AG09319 (cell line): ENCODE measurements at places on chromosomes 3 and 15.
A peak's percentile ranks its signal among the peaks of the same experiment; 100 is the strongest.

DNA sequence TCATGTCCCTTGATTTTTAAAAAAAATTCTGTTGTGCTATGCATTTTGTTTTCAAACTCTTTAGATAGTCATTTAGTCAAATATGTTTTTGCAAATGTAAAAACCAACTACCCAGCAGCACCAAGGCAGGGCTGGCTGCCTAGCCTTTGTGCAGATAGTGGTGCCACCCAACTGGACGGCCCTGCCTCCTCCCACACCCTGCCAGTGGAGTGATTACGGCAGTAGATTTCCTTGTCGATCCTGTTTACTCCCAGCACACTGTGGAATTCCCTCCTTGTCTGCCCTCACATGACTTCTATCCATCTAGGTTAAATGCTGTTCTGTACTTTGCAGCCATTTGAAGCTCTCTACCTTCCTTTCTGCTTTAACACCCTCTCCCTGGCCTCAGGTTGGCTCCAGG lies 79.4 kb upstream of the PLXNA1 start:
- no peak for DNase-seq

DNA sequence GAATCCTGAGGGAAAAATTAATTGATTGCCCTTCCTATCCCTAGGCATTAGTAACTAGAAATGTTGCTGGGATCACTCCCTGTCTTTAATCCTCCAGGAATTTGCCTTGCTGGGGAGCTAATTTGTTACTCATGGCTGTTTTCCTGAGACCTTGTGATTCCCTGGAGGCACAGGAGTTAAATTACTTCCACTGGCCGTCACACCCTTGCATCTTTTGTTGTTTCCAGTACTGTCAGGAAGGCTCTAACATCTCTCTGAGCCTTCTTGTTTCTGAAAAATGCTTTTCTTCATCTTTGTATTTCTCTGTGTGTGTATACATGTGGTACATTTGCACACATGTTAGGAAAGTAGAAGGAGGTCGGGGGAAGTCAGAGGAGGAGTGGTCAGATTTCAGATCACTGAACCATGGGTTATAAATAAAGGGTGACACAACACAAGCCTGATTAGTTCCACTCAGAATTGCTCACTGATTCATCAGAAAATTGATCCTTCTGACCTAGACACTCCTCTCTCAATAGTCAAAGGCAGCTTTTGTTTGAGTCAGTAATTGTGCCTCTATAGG lies 23.5 kb upstream of the LRRFIP2 start:
- no peak for DNase-seq

- DNase-seq: no peak
Measured at GRCh38 chr3:50862221-50862620, 187.5 kb downstream of the DOCK3 start.

- no peak for DNase-seq
Measured at GRCh38 chr3:39277893-39278615, 1.8 kb downstream of the CX3CR1 start.

DNA sequence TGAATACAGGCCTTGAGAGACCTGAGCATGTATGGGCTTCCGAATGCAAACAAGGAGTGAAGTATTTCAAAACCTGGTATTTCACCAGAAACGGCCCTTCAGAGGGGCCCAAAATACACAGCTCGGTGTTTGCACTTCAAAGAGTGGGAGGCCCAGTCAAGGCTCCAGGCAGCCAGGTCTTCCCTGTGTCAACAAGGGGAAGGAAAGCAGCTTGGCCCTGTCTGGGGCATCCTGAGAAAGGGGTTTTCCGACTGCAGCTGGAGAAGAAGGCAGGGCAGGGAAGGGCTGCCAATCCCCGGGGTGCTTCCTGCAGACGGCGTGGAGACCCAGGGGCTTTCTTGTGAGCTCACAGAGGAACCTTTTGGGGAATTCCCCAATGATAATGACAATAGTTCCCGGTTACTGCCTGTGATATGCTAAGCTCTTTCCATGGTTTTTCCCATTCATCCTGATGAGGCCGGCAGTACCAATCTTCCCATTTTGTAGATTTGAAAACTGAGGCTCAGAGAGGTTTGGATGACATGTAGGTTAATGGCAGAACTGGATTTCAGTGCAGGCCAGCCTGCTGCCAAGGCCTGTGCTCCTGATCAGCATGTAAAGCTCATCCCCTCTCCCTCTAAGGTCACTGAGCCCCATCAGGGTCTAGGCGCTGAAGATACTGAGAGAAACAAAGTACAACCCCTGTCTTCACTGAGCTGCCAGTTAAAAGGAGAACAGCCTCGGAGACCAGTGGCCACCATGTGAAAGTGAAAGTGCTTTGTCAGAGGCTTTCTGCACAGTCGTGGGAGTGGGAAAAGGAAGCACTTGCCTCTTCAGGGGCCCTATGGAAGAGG lies 43.0 kb upstream of the TLE3 start:
- no peak for DNase-seq

DNA sequence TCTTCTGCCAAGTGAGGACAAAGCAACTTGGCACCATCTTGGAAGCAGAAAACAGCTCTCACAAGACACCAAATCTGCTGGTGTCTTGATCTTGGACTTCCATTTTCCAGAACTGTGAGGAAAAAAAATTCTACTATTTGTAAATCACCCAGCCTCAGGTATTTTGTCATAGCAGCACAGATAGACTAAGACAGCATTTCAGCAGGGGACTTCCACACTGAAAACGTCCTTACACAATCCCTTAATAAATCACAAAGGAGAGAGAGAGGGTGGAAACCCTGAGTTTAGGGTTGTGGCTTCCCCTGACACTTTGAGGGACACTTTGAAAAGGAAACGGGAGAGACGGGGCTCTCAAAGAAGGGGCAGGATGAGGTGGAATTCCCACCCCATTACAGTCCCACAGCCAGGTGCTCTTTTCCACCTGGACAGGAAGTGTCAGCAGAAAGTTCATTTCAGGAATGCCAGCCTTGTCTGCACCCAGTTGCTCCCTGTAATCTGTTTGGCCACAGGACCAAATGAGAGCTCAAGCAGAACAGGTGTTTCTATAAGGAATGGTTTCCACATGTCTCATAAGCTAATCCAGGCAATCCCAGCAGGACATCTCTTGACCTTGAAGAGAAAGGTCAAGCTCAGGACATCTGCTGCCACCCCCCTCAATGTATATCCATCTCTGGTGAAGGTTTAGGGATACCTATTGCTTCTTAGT lies 51.3 kb downstream of the MYLK start:
- no peak for DNase-seq

GRCh38 chr3:63232764-63233396 lies 45.2 kb upstream of the SYNPR start:
- no peak for DNase-seq

- DNase-seq: no peak
Measured at GRCh38 chr15:78088773-78089080, 3.6 kb upstream of the SH2D7 start.

- no peak for DNase-seq
Measured at GRCh38 chr3:193865896-193866480, 270.0 kb upstream of the HES1 start.

DNA sequence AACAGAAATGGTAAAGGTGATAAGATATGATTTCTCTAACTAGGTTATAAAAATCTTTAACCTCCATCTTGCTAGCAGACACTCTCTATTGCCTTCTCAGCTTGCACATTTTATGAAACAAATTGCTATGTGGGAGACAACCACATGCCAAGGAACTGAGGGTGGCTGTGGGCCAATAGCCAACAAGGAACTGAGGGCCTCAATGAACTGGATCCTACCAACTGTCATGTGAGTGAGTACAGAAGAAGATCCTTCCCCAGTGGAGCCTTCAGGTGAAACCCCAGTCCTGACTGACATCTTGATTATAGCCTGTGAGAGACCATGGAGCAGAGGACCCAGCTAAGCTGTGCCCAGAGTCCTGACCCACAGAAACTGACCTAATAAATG lies 129.2 kb upstream of the LRIG1 start:
- no peak for DNase-seq

DNA sequence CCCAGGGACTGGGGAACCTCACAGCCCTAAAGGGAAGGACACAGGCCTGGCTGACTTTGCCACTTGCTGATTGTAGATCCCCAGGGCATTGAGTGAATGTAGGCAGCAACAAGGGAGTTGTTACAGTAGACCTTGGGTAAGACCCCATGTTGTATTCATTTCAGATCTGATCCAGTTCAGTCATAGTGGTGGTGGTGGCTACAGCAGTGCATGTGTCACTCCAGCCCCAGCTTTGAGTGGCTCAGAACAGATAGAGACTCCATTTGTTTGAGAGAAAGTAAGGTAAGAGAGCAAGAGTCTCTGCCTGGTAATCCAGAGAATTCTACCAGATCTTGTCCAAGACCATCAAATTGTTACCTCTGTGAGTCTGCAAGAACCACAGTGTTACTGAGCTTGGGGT lies 278.7 kb upstream of the SATB1 start:
- DNase-seq: no peak

DNA sequence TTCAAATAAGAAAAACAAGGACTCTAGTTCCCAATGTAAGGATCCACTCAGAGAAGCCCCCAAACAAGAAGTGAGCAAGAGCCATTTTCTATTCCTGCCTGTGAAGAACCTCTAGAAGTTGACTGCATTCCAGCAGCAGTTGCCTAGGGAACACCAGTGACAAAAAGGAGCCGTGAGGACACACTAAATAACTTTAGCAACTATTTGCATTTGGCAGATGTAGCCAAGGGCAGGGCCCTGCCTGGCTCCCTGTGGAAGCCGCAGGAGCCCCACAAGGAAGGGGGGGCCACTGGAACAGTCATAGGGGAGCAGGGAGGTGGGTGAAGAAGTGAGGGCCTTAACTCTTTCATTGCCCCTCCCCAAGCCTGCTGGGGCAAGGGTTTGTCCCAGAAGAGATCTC lies 470.2 kb upstream of the PROK2 start:
- no peak for DNase-seq

DNA sequence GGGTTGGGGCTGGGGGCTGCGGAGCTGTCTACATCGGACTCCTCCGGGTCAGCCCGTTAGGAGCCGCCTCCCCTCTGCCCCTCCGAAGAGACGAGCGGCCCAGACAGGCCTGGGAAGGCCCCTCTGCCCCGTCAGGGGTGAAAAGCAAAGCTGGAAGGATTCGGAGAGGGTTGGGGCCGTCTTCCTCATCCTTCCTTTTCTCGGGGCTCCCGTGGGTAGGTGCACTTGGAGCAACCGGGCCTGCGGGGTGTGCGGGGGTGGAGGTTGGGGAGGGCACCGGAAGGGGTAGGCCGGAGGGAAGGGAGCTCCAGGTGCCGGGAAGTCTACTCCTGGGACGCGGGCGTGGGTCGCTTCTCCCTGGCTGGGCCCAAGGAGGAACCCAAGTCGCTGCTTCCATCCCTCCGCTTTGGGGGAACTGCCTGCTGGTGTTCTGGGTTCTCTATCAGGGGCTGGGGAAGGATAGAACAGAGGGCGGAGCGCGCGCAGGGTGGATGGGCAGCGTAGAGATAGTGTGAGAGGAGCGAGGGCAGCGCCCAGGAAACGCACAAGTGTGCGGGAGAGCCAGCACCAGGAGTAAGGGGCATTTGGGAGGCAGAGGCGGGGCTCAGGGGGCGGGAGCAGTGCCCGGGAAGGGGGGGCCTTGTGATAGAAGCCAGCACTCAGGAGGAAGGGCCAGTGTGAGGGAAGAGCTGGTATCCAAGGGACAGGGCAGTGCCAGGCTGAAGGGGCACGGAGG lies 590 bp downstream of the POLR2H start:
- no peak for DNase-seq

- DNase-seq: no peak
Measured at GRCh38 chr3:142366434-142366833, 81.4 kb downstream of the XRN1 start.

DNA sequence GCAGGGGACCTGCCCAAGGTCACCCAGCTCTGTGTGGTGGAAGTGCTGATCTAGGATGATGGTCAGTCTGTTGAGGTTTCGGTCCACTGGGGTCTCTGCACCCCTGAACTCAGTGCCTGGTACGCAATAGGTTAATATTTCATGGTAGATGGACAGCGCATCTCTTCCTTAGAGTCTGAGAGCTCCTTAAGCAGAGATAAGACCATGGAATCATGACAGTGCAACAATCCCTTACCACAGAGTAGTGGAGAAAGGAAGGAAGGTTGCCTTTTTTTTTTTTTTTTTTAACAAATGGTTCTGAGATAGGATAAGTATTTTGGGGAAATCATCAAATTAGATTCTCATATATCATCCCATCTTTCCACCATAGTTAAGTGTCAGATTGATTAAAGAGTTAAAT lies 79.8 kb upstream of the SLC6A1 start:
- no peak for DNase-seq

- DNase-seq: no peak
Measured at GRCh38 chr3:73626106-73626505, 1.4 kb upstream of the PDZRN3 start.

- no peak for DNase-seq
Measured at GRCh38 chr3:69646287-69647067, 92.8 kb upstream of the MITF start.

- DNase-seq: no peak
Measured at GRCh38 chr3:150723946-150724345, 20.2 kb upstream of the ERICH6 start.

DNA sequence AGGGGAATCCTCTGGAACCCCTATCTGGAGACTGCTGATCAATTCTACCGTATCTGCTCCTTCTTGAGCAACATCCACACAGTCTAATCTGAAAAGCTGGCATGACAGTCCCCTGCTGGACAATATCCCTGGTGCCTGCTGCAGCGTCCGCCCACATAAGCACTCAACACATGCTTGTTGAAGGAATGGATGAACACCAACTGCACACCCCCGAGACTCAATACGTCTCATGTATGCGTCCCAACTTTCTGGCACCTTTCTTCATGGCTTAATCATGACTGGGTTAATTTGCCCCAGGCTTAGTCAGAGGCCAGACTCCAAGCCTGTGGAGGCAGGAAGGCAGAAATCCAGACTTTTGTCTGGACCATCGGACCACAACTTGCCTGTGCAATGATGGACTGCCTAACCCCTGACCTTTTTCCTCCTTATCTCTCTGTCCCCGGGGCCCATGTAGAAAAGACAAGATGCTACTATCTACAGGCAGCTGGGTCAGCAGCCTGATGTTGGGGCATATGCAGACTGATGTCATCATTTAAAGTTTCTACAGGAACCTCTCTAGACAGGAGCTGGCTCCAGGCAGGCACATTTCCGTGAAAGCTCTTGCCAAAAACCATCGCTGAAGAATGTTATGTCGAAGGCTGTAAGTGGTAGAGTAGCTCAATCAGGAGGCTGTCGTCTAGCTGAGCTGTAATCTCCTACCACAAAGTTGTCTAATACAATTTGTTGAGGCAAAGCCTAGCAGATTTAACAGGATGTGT lies 114.1 kb upstream of the TPM1 start:
- peak; percentile 79 for DNase-seq

DNA sequence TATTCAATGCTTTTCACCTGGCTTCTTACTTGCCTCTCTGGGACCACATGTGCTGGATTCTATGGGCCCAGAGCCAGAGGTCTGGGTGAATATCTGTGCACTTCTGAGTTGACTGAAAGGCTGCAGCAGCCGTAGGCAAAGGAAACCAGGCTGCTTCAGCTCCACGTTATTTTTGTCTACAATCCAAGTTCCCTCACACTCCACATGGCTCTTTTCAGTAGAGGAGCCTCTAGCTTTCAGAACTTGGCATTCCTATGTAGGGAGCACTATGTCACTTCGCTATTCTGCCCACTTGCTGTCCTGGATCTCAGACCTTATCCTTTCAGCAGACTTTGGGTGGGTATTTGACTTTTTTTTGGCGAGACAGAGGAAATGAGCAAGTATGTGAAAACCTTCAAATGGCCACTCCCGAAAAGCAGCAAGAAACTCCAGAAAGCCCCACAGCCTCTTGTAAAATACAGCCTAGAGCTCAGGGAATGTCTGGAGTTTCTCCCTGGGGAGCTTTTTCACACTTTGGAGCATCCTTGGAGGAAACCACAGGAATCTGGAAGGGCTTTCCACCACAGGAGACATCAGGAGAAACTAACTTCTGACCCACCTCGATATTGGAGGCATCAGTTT lies 80.9 kb downstream of the DUT start:
- no peak for DNase-seq

GRCh38 chr3:123124971-123125370 lies 58.1 kb downstream of the PDIA5 start:
- no peak for DNase-seq
